ENCODE measurements at places on chromosomes 1 and 21.
A peak's percentile ranks its signal among the peaks of the same experiment; 100 is the strongest.

DNA sequence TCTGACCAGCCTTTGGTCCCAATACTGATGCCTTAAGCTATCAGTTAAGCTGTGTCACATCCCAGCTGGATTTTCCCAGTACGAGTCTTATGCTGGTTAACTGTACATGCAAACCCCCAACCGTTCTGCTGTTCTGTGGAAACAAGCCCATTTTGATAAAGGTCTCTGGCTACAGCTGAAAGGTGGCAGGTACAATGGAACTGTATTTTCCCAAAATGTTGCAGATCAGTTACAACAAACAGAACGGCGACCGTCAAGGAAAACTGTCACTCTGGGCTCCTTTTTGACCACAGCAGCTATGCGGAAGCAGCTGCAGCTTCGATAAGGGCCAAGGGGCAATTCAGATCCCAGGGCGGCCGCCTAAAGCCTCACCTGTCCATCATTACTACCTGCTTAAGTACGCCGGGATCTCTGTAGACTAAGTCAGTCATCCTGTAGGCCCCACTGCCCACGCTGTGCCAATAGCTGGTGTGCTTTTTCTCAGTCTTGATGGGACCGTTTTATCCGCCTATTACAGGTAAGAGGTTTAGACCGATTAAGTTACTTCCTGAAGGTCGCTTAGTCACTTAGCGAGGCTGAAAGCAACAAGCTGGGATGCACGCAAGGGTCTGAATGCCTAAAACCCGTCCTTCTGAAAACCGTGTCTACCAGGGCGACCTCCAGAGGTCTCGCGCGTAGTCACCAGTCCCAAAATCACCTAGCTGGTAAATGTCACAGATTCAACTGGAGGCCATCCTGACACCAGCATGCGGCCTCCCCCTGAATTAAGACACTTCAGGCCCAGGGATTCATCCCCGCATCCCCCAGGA, 11.1 kb upstream of the RAB42 start:
- DNase-seq = peak; percentile 71

GRCh38 chr1:2786329-2787162, 14.9 kb downstream of the TTC34 start:
- DNase-seq = peak; percentile 51

DNA sequence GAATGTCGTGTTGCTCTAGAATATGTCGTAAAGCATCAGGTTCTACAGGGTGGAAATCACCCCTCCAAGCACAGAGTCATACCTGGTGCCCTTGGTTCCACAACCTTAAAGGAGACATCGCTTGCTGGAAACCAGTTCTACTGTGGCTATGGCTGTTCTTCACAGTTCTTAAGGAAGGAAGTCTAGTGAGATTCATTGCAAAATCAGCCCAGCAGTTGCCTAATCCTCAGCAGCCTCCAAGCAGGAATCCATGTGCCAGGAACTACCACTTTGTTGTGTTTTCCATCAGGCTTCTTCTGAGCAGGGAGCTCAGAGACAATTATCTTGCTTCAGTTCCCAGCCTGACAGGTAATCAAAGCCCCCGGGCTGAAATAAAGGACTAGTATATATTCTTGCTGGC, 45.0 kb upstream of the SLC35F3 start:
- peak; percentile 31 for DNase-seq

DNA sequence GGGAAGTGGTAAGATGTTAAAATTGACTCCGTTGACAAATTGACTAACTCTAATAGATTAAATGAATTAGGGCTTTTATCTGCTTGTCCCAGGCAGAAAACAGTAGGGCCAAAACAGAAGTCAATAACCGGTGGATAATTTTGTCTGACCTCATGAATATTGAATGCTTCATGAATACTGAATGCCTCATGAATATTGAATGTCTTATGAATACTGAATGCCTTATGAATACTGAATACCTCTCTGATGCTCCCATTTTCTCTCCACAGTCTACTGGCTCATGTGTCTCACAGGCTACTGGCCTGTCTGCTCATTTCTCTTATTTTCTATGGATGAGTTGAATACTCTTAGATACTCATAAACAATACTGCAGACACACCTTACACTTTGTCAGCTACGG, 56.0 kb downstream of the POFUT2 start:
- no peak for DNase-seq

GRCh38 chr1:165119086-165119485, 237.4 kb downstream of the LMX1A start:
- peak; percentile 30 for DNase-seq
